ENCODE measurements at places on chromosomes 5 and 9.

GRCh38 chr9:124041817-124042116 is 30.2 kb downstream of the LHX2 start:
- DNase-seq: no peak

DNA sequence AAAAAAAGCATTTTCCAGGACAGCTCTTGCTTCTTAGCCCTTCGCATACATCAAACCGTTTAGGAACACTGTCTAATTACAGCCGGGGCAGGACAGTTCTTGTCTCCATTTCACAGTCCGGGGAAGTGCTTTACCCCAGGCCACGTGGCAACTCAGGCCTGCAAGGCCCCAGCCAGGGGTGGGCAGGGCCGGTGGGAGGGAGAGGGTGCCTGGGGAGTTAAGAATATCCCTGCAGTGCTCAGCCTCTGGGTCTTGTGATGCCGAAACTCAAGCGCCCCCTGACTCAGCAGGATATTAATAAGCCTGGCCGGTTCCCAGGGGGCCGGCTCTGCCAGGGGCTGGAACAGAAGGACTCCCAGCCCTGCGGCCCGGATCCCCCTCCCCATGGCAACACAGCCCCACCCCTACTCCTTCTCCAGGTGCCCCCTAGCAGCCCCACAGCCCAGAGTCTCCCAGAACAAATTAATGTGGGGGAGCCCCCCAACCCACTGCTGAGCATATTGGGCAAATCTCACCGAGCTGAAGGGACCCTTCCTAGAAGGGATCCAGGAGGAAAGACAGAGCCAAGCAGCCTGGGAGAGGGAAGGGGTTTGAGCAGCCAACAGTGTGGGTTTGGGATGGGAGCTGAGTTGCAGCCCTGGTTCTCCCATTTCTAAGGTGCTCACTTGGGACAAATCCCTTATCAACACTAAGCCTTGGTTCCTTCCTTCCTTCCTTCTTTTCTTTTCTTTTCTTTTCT is 45.3 kb downstream of the PLPP7 start:
- DNase-seq: no peak

GRCh38 chr5:134819407-134819963 is 26.3 kb upstream of the C5orf24 start:
- no peak for DNase-seq

GRCh38 chr5:179235416-179236400 is 109.6 kb downstream of the ADAMTS2 start:
- DNase-seq: no peak

GRCh38 chr9:131670247-131671132 is 69.4 kb downstream of the RAPGEF1 start:
- no peak for DNase-seq
